ENCODE measurements at places on chromosomes 13 and 19. TPM values are rescaled to one million over a fixed set of nuclear protein-coding genes. Genes with fewer than 3 reads are reported as not detected.

DNA sequence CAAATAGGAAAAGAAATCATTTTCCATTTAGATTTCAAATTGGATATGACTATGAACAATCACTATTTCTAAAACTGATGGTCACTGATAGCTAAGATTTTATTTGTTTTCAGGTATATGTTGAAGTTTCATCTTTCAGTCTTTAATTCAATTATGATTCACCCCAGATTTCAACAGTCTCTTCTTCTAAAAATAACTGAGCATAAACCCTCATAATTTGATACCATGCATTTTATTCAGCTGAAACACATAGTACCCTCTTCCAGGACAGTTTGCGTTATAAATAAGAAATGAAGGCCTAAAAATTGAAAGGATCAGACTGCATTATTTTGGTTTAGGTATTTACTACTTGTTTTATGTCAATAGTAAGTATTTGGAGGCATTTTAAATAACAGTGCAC is 428.5 kb upstream of the NBEA start:
- DNase-seq, result no peak

GRCh38 chr19:47520839-47521238 is 6.0 kb upstream of the NAPA start:
- no peak for DNase-seq

- DNase-seq, result no peak
Observed at GRCh38 chr19:24074720-24075454, 12.1 kb upstream of the ZNF254 start.

DNA sequence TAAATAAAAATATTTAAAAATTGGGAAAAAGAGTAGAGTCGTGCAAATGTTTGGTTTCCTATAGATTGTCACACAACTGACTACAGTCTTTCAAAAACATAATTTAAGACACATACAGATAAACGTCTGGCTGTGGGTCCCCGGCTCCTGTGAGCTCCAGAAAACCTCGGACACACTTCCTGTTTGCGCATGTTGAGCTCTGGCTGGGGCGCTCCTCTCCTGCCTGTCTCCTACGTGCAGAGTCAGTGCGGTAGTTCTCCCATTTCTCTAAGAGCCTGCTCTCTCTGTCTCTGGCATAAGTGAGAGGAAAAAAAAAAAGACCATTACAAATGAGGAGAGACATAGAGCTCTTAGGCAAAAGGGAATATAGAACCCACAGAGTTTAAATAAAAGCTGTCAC is 128.2 kb upstream of the OBI1 start:
- no peak for DNase-seq

DNA sequence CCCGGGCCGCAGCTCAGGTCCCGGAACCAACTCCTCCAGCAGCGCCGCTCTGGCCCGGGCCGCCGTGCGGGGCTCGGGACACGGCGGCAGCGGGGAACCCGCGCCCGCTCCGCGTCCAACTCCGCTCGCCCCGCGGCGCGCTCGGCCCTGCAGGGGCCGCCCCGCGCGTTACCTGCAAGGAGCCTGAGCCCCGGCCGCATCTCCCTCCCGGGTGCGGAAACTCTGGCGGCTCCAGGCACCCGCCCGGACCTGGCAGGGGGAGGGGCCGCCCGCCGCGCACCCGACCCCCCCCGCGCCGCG is at the start of gene TMTC4:
TMTC4 (minus strand) TSS at position 224 of the 300 bp plus-strand sequence. CDS start 4,433 bp downstream, outside the sequence.
- DNase-seq, result no peak

Gene RGL3
- total RNA-seq, result 6.4 TPM

DNA sequence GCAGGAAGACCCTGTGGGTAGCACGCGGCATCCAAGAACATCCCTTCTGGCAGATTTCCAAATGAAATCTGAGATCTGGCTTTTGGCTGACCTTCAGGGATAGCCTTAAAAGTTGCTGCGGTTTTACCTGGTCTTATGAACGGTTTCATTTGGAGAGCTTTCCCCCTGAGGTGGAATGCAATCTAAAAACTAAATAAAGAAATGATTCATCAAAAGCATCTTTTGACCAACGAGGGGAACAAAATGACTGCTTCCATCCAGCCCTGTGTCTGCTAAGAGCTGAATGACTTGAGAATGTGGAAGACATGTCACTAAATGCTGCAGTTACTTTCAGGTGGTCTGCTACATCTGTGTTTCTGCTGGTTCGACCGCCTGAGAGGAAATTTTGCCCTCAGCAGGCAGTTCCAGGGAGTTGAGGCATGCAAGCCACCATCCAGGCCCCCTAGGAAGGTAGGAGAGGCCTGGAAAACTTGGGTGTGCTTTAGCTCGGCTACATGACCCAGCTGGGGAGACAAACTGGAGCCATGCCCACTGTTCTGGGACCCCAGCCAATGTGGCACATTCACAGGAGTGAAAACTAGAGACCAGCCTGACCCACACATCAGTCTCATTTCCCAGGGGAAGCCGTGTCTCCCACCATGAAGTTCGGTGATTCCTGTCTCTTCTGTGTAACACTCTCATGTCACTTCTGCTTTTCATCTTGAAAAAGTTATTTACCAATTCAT is 175.1 kb upstream of the KL start:
- DNase-seq, result peak; percentile 72

DNA sequence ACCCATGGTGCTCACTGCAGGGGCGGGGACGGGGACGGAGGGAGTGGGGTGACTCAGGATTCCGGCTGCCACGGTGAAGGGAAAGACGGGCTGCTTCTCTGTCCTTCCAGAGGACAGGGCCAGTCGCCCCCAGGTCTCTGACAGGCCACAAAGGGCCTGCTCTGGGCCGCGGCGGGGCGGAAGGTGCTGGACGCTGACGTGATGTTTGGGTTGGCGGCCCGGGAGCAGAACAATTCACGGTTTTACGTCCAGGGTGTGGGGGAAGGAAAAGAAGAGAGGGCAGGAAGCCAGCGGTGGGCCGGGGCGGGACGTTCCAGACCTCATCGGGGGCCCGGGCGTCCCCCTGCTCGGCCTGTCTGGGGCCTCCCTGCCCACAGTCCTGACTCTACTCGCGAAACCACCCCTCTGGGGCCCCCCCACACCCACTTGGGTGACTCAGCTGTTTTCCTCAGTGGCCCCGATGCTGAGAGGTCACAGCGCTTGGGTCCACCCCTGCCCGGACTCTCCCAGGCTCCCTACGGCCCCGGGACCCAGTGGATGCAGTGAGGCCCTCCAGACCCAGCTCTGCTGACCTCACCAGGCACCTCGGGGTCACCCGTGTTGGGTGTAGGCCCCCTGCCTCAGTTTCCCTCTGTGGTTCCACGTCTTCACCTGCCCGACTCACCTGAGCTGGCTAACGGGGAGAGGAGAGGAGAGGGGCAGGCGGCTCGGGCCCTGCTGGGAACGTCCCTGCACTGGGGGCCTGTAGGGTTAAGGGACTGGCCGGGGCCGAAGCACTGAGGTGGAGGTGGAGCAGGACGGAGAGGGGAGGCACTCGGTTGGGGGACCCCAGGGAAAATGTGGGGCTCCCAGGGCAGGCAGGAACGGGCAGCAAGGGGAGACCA is 29.2 kb downstream of the PIP5K1C start:
- DNase-seq, result peak; percentile 87

Gene OLFM4
- total RNA-seq, result 0.20 TPM

GRCh38 chr19:49436381-49437017 is 4.8 kb downstream of the SLC17A7 start:
- DNase-seq, result peak; percentile 43

DNA sequence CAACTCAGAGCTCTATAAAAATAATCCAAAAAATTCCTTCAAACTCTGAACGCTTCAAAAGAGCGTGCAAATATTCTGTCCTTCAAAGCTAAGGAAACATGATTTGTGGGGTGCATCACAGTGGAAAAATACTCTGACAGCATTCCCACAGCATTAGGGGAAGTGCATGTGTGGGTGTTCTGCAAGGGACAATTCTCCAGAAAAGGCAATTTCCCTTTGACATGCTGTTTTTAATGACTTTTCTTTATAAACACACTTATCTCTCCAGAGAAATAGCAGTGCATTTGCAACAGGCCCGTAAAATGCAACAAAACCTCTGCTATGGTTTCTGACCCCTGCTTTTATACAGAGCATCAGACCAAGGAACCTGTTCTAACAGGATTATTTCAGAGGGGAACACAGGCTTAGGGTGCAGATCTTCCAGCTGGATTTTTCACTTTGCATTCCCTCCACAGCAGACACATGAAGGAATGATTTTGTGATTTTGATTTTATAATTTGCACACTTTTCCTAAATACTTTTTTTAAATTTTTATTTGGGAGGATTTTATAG is 42.6 kb downstream of the KL start:
- no peak for DNase-seq

Gene ZNF784
- 13.4 TPM for total RNA-seq

DNA sequence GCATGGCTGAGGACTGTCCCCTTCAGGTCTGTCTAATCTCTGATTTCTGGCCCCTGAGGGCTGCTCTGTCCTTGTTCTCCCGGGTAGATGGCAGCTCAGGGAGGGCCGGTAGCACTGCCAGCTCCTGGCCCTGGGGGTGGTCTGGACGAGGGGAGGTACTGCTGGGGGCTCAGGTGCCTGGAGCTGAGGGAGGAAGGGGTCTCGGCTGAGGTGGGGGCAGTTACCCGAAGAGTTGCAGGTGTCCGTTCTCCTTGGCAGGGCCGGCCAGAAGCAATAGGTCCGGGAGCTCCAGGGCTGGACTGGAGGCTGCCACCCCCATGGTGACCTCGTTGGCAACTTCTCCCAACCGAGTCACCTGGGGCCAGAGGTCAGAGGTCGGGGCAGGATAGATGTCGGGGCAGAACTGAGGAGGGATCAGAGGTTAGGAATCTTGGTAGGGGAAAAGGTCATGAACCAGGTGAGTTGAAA is 1.2 kb upstream of the EMC10 start:
- DNase-seq, result no peak

DNA sequence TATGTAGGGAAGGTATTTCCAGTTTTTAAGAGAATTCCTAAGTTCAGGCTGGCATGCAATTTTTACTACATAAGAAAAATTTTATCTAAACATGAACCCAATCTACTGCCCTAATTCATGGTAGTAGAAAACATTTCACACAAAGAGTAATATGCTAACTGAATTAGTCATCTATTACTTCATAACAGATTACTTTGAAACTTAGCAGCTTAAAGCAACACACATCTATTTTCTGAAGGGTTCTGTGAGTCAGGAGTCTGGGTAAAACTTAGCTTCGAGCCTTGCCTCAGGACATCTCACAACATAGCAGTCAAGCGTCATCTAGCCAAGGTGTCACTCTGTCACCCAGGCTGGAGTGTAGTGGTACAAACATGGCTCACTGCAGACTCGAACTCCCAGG is 537.5 kb downstream of the DCT start:
- no peak for DNase-seq

Gene BRSK1
- total RNA-seq, result 1.9 TPM

- no peak for DNase-seq
Observed at GRCh38 chr19:16476401-16476800, 4.6 kb upstream of the EPS15L1 start.

Gene CACNG6
- not detected for total RNA-seq
